CD4-positive, alpha-beta T cell (primary cell): ENCODE measurements at places on chromosomes 16 and 17.

GRCh38 chr16:81523387-81524115 is 78.9 kb downstream of the CMIP start:
- no peak for DNase-seq

- DNase-seq, result no peak
Measured at GRCh38 chr16:23434380-23434779, 18.6 kb downstream of the COG7 start.

DNA sequence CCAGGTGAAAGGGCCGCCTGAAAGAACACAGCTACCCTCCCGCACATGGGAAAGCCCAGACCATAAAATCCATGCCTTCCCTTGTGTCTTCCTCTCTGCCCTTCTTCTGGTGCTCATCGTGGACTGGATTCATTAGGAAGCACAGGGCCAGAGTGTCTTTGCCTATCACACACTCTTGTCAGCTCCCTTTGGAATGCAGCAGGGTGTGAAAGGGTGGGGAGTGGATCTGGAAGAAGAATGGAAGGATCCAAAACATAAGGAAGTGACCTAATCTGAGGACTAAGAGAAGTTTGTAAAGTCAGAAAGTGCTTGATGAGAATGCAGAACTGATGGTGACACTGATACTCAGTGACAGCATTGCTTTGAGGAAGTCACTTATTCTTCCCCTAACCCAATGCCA is 1147.3 kb upstream of the GOT2 start:
- DNase-seq, result no peak

DNA sequence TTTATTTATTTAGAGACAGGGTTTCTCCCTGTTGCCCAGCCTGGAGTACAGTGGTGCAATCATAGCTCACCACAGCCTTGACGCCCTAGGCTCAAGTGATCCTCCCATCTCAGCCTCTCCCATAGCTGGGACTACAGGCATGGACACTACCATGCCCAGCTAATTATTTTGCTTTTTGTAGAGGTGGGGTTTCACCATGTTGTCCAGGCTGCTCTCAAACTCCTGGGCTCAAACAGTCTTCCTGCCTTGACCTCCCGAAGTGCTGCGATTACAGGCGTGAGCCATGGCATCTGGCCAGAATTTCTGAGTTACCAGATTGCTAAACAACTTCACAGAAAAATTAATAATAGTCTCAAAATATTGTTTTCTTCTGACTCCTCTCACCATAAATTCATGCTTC is 21.7 kb downstream of the MOSMO start:
- DNase-seq, result no peak

- DNase-seq, result no peak
Measured at GRCh38 chr17:81577278-81578000, 25.3 kb upstream of the FAAP100 start.

DNA sequence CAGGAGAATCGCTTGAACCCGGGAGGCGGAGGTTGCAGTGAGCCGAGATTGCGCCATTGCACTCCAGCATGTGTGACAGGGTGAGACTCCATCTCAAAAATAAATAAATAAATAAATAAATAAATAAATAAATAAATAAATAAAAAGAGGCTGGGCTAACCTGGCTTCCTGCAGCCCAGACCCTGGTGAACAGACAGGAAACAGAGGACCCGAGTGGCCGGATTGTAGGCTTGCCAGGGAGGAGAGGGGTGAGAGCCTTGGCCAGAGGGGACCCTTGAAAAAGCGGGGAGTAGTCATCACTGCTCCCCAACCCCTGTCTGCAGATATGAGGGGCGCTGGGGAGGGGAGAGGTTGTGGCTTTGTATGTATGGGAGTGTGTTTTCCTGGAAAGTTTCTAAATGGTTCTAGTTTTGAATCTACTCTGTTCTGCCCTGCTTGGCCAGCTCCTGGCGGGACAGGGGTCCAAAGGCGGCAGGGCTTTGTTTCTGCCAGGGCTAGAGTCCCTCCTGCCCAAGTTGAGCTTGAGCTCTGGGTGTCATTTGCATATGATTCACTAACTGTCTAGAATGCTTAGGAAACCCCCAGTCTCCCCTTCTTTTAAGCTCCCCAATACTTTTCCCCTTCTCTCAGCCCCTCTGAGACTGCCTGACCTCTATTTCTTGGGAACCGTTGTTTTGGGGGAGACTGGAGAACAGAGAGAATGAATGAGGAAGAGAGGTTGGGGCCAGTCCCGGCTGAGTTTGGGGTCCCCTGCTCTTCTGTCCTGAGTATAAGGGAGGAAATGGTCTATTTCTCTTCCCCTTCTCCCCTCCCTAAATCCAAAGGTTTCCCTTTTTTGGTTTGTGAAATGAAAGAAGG is 16.4 kb downstream of the RARA start:
- DNase-seq, result no peak

DNA sequence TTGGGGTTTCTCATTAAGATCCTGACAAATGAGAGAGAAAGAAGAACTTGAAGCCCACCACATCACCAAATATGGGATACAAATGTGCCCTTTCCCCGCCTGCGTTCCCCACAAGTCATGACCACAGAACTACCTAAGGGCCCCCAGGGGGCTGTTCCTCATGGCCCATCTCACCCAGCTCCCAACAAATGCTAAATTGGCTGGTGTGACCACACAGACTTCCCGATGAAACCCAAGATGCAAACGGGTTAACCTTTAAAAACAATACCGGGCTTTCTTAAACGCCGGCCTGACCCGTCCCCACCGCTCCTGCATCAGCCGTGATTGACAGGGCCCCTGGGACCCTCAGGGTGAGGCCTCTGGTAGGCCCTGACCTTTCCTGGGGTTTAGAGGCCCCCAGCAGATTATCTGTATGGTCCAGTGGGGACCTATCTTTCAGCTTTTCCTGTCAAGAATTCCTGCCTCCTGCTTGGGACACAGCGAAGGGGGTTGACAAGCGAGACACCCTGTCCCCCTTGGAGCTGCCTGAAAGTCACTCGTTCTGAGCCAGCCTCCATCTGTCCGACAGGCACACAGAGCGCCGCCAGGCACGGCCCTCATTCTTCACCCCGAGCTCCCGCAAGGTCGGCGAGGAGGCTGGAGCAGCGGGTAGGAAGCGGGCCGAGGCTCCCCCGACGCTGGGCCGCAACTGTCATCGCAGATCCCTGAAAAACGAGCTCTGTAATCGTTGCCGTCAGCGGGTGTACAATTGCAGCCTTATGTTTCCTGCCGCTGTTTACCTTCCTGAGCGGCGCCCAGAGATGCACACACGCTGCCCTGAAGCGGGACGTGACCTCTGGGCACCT is 300.1 kb downstream of the FOXL1 start:
- no peak for DNase-seq

GRCh38 chr17:10297691-10298090 is 75.1 kb downstream of the MYH13 start:
- DNase-seq, result no peak

DNA sequence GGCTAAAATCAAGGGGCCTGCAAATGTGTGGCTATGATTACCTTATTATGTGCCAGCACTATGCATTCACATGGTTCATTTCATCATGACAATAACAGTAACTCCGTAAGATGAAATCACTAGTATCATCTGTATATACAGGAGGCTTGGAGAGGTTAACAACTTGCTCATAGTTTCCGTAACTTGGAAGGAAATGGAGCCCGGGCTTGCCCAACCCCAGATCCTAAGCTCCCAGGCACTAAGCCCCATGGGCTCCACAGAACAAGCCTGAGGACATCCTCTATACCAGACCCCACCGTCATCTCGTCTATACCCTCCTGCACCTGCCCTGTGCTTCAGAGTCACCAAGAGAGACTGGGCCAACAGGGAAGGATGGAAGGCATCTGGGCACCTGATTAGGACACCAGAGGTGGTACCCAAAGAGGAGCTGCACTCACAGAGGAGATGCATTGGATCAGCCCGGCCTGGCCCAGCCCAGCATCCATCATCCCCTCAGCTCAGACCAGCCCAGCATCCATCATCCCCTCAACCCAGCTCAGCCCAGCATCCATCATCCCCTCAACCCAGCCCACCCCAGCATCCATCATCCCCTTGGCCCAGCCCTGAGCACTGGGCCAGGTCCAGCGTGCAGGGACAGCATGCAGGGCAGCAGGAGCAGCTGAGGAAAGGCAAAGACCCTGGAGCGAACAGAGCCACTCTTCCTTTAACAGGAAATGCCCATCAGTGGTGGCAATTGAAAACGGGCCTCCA is 28.5 kb downstream of the NSMCE1 start:
- DNase-seq, result no peak

- DNase-seq, result no peak
Measured at GRCh38 chr17:48734333-48735061, 5.9 kb upstream of the HOXB13 start.

GRCh38 chr17:36095992-36096391 is 6.0 kb upstream of the CCL3 start:
- no peak for DNase-seq

DNA sequence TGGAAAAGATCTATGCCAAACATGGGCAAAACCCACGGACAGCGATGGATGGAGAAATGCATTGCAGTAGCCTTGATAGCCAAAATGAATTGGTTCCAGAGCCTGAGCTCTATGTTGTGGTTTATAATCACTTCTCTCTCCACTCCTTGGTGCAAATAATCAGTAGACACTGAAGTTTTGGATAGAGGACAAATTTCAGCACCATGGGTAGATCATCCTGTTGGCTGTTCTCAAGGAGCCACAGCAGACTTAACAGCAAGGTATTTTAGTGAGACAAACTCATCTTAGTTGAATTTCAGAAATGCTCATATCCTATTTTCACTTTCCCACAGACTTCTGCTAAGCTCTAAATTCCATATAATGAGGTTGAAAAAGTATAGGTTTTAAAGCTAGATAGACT is 88.3 kb upstream of the CCL1 start:
- no peak for DNase-seq

DNA sequence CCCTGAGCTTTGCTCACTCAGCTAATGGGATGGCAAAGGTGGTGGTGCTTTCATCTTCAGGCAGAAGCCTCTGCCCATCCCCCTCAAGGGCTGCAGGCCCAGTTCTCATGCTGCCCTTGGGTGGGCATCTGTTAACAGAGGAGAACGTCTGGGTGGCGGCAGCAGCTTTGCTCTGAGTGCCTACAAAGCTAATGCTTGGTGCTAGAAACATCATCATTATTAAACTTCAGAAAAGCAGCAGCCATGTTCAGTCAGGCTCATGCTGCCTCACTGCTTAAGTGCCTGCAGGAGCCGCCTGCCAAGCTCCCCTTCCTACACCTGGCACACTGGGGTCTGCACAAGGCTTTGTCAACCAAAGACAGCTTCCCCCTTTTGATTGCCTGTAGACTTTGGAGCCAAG is 5.7 kb upstream of the MAPK8IP3 start:
- no peak for DNase-seq

- no peak for DNase-seq
Measured at GRCh38 chr16:73804456-73804855, 492.2 kb upstream of the PSMD7 start.

- DNase-seq, result no peak
Measured at GRCh38 chr16:88440686-88441405, 12.2 kb upstream of the ZFPM1 start.

DNA sequence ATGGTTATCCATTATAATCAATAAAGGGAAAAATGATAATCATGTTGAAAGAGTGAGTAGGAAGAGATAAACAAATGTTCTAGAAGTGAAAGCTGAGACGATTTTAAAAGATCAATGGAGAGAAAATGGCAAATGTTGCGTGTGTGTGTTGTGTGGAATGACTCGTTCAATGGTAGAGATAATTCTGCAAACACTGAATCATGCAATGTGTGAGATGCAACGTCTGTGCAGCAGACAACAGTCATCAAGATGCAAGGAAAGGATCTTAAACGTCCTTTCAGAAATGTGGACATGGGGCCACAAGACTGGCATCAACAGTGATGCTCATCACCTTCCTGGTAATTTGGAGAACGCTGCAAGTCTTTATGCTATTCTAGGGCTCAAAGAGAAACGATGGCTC is 124.4 kb downstream of the CDYL2 start:
- DNase-seq, result no peak

GRCh38 chr16:9695152-9695551 is 487.1 kb downstream of the GRIN2A start:
- no peak for DNase-seq

DNA sequence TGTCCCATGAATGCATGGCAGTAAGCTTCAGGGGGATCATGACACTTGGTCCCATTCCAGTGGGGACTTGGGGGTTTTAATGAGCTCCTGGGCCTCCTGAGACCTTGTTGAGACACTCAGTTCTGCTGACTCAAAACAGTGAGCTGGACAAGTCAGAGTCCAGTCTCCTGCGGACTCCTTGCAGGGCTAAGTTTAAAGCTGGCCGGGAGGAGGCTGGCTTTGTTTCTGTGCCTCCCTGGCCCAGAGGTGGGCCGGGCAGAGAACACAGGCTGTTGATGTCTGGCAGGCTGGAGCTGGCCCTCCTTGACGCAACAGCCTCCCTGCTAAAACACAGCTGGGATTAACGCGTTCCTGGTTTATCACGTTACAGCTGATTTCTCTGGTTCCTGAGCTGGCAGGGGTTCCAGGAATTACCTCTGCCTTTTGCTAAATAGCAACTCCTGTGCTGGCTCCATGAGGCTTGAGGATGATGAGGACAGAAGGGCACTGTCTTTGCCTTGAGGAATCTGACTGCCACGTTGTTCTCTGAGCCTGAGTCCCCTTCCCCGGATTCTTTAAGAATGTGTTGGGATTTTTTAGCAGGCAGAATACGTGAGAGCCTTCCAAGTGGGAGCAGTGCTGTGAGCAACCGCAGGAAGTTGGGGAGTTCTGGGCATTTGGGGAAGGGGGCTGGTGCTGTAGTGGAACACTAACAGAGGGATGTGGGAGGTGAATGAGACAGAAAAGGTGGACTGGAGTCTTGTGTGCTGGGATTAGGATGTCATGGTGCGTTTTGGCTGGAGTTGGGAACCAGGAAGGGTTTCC is 2.0 kb downstream of the GPT2 start:
- no peak for DNase-seq

DNA sequence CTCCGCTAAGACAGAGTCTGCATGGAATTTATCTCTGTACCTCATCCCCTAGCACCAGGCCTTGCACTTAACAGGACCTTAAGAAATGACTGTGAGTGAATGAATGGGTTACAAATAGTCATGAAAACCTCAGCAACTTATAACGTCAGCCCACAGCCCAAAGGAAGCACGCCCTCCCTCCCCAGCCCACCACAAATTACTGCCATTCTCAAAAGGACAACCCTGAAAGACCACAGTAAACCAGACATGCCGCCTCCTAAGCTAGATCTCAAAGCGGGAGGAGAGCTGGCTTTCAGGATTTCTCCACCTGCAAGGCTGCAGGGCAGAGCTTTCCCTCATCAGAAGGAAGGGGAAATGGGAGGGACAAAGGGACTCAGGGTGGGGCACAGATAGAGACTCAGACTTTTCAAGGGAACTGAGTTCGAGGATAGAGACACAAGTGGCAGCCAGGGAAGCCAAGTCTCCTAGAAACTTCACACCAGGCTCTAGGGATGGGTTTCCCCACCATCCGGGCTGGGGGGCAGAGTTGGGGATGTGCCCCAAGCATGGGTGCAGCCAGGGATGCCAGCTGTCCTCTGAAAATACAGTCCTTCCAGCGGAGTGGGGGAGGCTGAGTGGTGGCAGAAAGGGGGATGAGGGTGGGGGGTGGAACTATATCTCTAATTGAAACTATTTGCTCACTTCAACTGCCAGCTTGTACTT is 56.7 kb downstream of the PLXDC1 start:
- peak; percentile 38 for DNase-seq

- peak; percentile 84 for DNase-seq
Measured at GRCh38 chr17:29567554-29568330, 759 bp upstream of the TP53I13 start.
